Natural killer cell (primary cell): ENCODE measurements at places on chromosomes 11 and 22. TPM values are rescaled to one million over a fixed set of nuclear protein-coding genes. Genes with fewer than 3 reads are reported as not detected.

TIMP3 gene
- not detected for total RNA-seq

RAB36 gene
- total RNA-seq = 1.7 TPM

DNA sequence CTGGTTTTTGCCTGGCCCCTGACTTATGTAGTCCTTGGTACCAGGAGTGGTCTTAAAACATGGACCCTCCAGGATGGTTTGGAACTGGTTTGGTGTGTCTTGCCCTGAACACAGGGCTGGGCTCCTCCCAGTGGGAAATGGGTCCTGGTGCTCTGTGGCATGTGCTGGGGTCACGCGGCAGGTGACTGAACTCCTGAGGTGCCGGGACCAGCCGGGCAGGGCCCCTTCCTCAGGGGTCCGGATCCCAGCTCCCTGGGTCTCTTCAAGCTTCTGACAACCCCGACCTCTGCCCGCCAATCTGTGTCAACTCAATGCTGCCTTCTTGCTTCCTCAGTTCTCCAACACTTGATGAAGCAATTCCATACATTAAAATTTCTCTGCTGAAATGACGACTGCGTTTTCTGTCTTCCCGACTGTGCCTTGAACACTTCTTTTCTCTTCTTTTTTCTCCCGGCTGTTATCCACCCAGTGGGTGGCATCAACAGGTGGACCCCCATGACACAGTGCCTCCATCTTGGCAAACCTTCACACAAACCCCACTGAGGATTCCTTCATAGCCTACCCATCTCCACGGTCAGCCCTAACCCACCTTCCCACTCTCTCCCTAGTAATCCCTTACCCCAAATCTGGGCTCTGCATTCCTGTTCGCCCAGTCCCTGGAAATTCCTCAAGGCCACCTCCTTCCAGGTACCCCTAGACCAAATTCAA, 4.4 kb downstream of the IFT27 start:
- DNase-seq = no peak

GRCh38 chr22:50435291-50436014, 39.4 kb downstream of the SBF1 start:
- DNase-seq = no peak

NEFH gene
- total RNA-seq = 0.12 TPM

DNA sequence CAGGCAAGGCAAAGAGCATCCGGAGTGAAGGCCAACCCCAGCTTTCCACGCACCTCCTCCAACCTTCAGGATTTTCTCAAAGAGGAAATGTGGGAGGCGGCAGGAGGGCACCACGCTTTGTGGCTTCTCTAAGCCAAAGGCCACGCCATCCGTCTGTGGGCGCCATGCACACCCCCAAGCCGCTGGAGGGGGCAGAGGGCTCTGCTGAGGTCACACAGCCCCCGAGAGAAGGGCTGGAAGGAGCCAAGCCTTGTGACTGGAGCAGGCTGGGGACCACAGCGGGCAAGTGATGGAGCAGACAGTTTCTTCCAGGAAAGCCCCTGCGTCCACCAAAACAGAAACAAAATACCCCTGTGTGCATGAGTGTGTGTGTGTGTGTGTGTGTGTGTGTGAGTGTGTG, 527.4 kb downstream of the BRD1 start:
- no peak for DNase-seq

PAX6 gene
- total RNA-seq = not detected

CCDC157 gene
- total RNA-seq = 7.7 TPM
